ENCODE measurements at places on chromosomes 11 and 22.

DNA sequence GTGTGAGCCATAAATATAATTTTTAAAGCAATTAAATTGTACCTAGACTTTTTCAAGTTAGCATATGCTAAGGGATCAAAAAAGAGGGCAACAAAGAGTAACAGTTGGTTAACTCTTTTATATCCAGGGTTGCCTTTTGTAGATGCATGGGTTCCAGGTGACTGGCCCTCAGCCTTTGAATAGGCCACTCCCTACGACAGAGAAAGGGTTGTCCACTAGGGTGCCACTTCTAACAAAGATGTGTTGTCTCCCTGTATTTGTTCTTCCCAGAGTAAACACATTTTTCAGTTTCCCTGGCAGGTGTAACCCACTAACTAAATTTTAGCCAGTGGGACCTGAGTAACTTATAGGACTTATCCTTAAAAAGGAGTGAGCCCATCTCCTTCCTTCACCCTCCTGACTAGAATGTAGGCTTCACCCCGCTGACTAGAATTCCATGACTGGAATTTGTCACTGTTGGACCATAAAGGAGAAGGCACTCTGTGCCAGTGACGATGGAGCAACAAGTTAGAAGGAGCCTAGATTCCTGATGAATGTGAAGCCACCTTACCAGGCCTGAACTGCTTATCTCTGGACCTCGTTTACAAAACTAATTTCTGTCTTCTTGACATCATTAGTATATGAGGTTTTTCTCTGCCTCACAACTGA lies 16.6 kb downstream of the TUG1 start:
- no peak for DNase-seq

- peak; percentile 81 for DNase-seq
Observed at GRCh38 chr11:123429913-123430720, at the start of gene GRAMD1B. Gene GRAMD1B (plus strand): TSS chr11:123430269. CDS start chr11:123430793, 524 bp downstream.

DNA sequence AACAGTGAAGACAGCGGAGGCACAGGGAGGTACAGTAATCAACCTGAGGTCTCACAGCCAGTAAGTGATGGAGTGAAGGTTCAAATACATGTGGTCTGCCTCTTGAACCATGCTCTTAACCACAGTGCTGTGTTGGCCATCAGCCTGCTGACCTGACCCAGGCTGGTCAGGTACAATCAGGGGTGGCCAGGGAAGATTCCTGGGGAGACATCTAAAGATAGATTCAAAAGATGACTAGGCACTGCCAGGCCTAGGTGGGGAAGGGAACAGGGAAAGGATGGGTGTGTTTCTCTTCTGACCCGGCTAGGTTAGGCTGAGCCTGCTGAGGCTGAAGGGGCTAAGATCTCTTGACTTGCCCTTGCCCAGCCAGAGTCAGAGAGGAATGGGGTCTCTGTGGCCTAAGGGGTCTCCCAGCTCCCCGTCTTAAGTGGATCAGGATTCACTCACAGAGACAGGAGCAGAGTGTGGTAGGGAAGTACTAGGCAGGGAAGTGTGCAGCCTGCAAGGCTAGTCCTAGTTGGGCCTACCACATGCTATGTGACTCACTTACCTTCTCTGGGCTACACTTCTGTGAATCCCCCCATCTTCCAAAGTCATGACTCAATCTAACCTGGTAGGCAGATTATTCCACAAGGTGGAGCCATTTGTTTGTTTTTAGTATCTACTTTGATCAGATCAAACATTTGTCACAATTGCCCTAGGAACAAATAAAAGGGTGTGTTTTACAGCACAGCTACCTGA lies 10.4 kb upstream of the SREBF2 start:
- no peak for DNase-seq

GRCh38 chr11:72836111-72836510 lies 21.9 kb downstream of the ATG16L2 start:
- no peak for DNase-seq

- no peak for DNase-seq
Observed at GRCh38 chr11:121249039-121249663, 43.4 kb upstream of the SC5D start.

DNA sequence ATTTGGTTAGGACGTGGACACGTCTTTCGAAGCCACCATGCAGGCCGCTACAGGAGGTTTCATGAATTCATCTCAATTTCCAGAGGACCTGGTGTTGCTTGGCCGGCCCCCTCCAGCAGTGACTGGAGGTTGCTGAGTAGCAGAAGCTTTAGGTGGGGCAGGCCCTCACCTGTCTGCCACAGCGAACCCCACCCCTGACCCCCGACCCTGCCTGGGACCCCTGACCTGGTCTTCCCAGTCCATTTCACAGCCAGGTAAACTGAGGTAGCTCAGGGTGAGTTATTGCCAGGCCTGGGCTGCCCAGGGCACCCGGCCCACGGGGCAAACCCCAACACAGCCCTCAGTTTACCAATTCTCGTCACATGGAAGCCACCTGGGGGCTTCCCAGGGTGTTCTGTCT lies 39.1 kb upstream of the SMIM38 start:
- no peak for DNase-seq

- DNase-seq: no peak
Observed at GRCh38 chr11:1479006-1479677, 7.4 kb downstream of the MOB2 start.

GRCh38 chr11:12800032-12800671 lies 125.9 kb downstream of the TEAD1 start:
- DNase-seq: no peak

- DNase-seq: no peak
Observed at GRCh38 chr22:47010211-47010610, 247.8 kb downstream of the TBC1D22A start.

- DNase-seq: no peak
Observed at GRCh38 chr11:73566422-73566821, 31.5 kb downstream of the FAM168A start.

DNA sequence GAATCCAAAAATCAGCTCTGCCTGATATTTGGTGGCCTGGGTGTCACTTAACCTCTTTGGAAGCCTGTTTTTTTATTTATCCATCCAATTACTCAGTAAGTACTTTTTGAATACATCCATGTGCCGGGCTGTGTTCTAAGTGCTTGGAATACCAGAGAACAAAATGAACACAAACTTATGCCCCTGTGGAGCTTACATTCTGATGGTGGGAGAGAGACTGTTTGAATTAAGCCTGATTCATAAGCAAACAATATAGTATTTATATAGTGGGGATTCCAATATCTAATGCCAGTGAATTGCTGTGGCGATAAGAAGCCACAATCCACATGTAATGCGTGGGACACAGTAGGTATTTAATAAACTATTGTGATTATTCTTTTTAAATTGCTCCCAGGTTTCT lies 19.4 kb downstream of the KCNJ5 start:
- DNase-seq: no peak

GRCh38 chr11:77102246-77103210 lies at the start of gene OMP:
Gene OMP (plus strand): TSS chr11:77102840. CDS start chr11:77102840, 0 bp downstream.
- no peak for DNase-seq

- DNase-seq: no peak
Observed at GRCh38 chr22:25076336-25076735, 123.3 kb upstream of the CRYBB3 start.

- no peak for DNase-seq
Observed at GRCh38 chr22:24822471-24822870, 16.5 kb downstream of the SGSM1 start.

DNA sequence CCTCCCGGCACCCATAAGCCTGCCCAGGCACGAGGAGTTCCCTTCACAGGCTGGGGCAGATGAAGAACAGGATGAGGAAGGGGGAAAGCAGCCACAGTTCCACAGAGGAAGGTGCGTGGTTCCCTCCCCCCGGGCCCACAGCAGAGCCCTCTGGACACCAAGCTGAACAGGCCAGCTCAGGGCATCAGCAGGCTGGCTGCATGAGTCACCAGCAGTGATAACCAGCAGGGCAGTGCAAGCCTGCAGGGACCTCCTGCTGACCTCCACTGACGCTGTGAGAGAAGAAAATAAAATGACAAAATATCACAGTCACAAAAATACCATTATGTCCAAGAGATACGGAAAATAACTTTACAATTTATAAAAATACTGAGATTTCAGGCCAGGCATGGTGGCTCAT lies 11.5 kb downstream of the RTL6 start:
- DNase-seq: no peak

DNA sequence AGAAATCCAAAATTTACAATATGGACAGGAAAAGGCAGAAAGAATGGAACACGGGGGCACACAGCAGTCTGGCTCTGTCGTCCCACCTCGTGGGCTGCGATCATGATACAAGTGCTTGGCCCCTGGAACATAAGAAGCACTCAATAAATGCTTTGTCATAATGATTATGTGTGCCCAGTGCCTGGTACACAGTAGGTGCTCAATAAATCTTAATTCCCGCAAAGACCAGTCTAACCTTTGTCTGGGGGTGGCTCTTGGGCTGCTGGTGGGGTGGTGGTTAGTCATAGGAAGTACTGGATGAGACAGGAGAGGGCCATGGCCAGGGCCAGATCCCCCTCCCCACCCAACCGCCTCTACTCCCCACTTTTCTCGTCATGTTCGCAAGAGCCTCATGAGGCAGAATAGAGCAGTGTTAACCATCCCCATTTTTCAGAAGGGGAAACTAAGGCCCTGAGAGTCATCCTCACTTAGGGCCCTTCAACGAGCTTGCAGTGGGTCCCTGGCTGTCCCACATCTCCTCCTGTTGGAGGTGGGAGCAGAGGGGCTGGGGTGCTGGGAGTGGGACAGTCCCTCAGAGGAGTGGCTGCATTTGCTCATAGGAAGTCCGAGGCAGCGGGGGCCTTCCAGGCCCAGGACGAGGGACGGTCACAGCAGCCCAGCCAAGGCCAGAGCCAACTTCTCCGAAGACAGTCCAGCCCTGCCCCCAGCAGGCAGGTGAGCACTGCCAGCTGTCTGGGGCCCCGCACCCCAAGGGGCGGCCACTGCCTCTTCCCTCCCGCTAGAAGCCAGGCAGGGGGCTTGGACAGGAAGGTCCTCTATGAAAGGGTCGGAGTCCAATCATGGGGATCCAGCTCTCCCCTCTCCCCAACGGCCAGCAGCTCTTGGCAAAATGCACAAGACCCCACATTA lies 36.1 kb downstream of the TRIOBP start:
- no peak for DNase-seq

GRCh38 chr11:69450064-69450856 lies 31.2 kb upstream of the LINC01488 start:
- no peak for DNase-seq

GRCh38 chr11:65183201-65183891 lies 1.6 kb downstream of the CAPN1 start:
- DNase-seq: no peak

DNA sequence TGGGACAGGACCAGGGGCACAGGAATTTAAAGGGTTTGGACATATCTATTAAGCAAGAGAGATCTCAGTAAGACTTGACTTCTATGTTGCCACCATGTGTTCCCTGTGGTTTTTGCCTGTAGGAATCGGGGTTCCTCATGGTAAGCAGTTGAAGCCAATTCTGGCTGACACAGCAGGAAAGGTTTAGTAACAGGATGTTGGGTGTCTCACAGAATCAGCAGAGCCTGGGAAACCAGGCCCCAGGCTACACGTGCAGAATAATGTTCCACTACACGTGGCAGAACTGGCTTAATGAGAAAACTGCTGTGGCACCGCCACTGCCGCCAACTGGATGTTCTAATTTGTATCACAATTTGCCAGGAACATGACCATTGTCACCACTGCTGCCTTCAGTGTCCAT lies 264.6 kb upstream of the PLET1 start:
- no peak for DNase-seq

DNA sequence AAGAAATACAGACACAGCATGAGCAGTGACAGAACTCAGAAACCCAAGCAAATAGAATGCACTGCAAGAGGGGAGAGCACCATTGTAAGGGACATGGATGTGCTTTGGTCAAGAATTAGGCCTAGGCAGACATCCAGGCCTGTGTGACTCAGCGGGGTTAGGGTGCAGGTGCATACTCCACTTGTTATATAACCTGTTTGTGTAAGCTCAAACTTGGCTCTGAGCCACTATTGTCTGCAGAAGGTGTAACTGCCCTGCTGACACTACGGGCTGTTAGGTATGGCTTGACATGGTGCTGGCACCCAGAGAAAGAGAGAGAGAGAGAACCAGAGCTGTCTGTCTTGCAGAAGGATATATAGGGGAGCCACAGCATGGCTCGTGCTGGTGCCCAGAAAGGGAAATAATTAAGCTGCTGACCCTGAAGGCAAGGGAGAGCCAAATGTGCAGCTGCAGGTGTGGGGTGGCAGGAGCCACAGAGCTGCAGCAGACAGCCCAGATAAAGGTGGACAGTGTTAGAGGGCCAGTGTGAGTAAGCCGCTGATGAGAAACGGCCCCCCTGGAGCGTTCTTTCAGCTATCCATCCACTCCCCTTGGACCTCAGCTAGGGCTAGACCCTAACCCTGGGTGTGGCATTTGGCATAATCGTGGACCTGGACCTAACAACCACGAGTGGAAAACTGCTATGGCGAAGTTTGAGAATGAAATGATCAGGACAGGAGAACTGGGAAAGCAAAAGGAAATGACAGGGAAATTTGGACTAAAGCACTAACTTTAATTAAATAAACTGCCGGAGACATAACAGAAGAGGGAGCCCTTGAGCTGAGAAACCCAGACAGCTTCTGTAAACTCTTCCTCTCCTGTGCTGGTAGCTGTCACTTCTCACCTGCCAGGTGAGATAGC lies 253.0 kb upstream of the CCDC179 start:
- peak; percentile 72 for DNase-seq
